Activated effector memory CD4-positive, alpha-beta T cell treated with Interleukin-2 at 50 U/mL for 16 hours (primary cell): ENCODE measurements at places on chromosomes 4 and X.

- no peak for DNase-seq
Observed at GRCh38 chrX:1105671-1106419, 106.6 kb downstream of the CRLF2 start.

DNA sequence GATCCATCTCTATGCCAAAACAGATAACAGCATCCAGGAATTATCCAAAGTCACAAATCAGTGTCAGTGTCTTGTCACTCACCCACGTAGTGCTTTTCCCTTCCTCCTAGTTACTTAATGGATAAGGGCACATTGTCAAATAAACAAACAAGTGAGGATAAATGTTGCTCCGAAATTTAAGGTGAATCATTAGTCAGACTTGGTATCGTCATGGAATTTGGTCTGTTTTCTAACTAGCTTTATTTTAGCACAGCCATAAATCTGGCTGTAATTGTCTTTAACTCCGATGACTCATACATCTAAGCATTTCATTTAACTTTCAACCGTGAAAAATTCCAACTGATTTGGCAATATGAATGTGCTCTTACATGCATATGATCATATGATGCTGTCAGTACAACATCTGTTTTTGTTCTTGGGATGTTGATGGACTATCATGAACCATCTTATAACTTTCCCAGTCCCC is 83.3 kb downstream of the SNCA start:
- DNase-seq: no peak

GRCh38 chr4:154467886-154468285 is 23.7 kb downstream of the DCHS2 start:
- no peak for DNase-seq

GRCh38 chr4:138298431-138298830 is 56.3 kb upstream of the SLC7A11 start:
- DNase-seq: no peak

GRCh38 chrX:69844636-69845035 is 205.1 kb downstream of the AWAT2 start:
- DNase-seq: no peak

DNA sequence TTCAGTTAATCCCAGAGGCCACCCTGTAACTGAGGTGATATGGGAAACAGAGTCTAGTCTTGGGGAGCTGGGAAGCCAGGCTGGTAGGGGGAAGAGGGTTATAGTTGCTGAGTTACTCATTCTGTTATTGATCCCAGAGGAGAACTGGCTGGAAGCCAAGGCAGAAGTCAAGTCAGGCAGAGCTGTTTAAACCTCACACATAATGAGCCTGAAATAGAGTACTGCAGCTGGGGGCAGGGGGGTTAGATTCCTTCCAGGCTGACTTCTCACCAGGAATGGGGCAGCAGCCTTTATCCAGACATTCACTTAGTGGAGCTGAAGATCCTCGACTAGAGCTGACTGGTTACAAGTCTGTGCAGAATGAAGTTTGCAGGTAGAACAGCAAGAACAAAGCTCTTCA is 144.9 kb downstream of the C4orf33 start:
- no peak for DNase-seq

DNA sequence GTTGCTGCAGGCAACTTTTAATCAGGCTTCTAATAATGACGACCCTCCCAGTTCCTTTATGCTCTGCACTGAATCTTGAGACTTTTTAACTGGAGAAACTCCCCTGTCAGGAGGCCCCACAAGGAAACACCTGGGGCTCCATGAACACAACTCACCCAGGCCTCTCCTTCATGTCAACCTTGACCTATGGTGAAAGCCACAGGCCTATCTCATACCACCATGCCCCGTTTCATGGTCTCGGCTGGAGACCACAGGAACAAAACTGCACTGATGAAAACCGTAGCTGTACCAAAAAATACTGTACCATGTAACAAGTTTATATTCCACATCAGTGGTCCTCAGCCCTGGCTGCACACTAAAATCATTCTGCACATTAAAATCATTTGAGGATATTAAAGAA is 57.0 kb downstream of the ZNF827 start:
- no peak for DNase-seq
